ENCODE measurements at places on chromosomes 6 and 20. TPM values are rescaled to one million over a fixed set of nuclear protein-coding genes. Genes with fewer than 3 reads are reported as not detected.

GRCh38 chr20:428658-429200 is 20.6 kb downstream of the RBCK1 start:
- DNase-seq, result no peak

The ECT2L gene
- 1.6 TPM for total RNA-seq

GRCh38 chr6:155317186-155317585 is 2.9 kb upstream of the TFB1M start:
- no peak for DNase-seq

DNA sequence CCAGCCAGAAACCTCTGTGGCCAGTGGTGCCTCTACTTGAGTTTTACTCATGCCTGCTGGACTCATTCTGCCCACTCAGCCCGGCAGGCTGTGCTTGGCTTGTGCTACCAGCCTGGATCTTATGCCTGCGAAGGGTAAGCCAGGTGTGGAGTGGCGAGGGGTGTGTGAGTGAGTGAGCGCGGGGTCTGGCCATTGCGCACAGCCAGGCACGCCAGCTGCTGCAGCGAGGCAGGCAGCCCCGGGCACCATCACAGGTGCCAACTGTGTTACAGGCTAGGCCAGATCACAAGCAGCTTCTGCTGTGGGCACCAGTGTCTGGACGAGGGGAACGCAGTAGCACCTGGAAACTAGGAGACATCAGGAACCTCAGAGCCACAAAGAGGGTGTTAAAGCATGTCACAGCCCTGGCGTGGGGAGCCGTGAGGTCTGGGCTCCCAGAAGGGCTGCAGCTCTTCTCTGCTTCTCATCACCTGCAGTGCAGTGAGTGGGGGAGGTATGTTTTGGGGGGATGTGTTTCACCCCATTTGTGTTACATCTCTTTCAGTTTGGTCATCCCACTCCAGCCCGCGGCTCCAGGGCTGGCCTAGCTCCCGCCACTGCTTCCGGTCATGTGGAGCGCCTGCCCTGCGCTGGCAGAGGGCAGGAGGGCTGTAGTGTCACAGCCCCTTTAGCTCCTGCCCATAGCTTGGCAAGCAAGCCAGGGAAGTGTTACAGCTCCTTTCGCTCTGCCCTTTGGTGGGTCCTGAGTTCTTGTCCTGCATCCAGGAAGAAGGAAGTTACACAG is 379.7 kb upstream of the IMPG1 start:
- DNase-seq, result no peak

The JPH2 gene
- 151 TPM for total RNA-seq

The SLC18B1 gene
- total RNA-seq, result 2.7 TPM

- no peak for DNase-seq
Measured at GRCh38 chr6:166555086-166555485, 31.4 kb downstream of the RAMACL start.

- no peak for DNase-seq
Measured at GRCh38 chr6:109872968-109873545, 105.1 kb upstream of the GPR6 start.

The HCRTR2 gene
- total RNA-seq, result not detected

Data from left ventricle myocardium inferior (tissue), 1 donor.